Stimulated activated CD4-positive, alpha-beta T cell treated with anti-CD3 and anti-CD28 coated beads, Interleukin-12 subunit alpha, Interleukin-12 subunit beta, amount 100 ng/mL, for 48 hours (primary cell): ENCODE measurements at places on chromosomes 16 and 17.

DNA sequence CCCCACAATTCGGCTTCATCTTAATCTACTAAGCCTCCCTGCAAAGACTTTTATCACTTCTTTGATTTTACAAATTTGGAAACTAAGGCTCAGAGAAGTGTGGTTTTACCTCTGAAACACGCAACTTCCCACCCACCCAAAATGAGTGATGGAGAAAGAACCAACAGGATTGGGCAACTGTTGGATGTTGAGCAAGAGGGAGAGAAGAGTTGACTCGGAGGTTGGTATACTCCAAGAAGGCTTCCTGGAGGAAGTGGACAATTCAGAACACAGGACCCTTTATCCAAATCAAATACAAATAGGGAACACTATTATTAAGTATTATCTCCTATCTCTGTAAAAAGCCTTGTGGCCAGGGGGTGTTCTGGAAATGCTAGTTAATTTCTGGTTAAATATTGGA is 323.0 kb downstream of the C16orf95 start:
- no peak for DNase-seq

DNA sequence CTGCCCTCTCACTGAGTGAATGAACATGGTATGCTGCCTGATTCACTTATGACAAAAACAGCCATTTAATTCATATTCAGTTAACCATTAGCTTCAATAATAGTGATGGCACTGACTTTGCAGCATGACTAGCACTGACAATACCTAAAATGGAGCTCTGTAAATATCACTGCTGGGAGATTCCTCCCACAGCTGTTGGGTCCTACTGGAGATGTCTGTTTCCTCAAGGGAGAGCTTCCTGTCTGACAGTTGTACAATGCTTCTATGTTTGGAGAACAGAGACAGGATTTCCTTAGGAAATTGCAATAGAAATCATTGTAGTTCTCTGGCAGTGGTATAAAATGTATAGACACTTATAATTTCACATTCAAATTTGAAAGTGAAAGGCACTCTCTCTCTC is 695.9 kb upstream of the CDH8 start:
- no peak for DNase-seq

DNA sequence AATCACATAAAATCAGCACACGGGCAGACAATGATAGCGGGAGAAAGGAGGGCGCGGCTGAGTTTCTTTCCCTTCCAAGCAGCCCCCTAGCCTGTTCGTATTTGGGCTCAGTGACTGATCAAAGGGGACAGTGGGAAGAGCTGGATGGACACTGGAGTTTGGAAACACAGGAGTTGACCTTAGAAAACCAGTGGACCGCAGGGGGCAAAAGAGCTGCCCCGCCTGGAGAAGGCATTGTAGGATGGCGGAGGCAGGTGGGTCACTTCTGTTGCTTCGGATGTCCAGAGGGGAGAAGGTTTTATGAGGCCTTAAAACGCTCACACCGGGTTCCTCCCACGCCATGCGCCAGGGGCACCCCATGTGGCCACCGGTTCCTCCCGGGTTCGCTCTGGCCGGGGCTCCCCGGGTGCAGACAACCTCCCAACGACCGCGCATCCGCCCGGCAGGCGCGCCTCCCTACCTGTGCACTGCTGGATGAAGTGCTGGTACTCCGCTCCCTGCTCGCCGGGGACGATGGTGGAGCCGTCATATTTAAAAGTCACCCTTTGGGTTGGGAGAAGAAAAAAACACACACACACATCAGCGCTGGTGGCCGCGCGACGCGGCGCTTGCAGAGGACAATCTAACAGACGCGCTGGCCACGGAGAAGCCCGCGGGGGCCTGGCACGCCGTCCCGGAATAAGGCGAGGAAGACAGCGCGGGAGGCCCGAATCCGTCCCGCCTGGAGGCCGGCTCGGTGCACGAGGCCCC is 662 bp downstream of the COTL1 start:
- DNase-seq: no peak

DNA sequence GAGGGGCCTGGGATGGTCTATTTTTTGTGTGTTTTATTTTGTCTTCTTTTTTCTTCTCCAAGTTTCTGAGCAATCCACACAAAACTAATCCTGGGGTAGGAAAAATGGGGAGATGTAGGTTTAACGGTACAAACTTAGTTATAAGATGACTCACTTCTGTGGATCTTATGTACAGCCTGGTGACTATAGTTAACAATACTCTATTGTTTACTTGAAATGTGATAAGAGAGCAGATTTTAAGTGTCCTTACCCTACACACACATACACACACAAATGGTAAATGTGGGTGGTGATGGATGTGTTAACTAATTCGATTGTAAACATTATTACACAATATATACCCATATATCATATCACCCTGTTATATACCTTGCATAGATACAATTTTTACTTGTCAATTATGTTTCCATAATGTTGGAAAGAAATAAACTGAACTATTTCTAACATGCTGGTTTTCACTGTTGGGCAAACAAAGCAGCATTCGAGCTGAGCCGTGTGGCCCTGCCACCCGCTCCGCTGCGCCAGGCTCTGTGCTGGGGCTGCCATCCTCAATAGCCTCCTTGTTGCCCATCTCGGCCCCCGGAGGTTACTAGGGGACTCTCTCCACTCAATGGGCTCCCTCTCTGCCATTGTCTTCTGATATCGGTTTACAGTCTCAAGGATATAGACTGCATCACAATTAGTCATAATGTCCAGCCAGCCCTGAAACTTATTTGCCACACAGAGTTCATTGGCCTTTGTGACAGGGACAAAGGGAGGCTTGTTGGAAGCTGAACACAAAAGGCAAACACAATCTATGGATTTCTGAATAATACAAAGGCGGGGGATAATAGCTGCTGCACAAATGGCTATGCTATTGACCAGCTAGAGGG is 380.3 kb upstream of the MAF start:
- DNase-seq: no peak

DNA sequence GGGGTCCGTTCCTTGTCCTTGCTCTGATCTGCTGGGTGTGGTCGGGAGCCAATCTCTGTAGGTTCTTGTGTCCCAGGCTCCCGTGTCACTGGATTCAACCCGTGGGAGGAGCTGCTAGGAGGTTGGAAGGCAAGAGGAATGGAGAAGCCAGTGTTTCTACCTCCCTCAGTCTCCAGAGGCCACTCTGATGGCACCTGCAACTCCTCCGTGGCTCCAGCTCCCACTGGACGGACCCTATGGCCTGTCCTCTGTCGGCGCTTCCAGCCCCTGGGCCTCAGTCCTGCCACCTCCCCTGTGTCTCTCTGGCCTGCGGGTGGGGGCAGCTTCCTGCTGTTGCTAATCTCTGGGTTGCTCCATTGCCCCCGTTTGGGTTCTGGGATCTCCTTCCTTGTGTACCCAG is 71.1 kb downstream of the CMIP start:
- no peak for DNase-seq

GRCh38 chr17:14101976-14102375 is 32.7 kb downstream of the COX10 start:
- DNase-seq: no peak

GRCh38 chr17:79000396-79001189 is 9.0 kb downstream of the CANT1 start:
- DNase-seq: no peak

GRCh38 chr16:58022601-58023371 is 2.8 kb upstream of the MMP15 start:
- no peak for DNase-seq

DNA sequence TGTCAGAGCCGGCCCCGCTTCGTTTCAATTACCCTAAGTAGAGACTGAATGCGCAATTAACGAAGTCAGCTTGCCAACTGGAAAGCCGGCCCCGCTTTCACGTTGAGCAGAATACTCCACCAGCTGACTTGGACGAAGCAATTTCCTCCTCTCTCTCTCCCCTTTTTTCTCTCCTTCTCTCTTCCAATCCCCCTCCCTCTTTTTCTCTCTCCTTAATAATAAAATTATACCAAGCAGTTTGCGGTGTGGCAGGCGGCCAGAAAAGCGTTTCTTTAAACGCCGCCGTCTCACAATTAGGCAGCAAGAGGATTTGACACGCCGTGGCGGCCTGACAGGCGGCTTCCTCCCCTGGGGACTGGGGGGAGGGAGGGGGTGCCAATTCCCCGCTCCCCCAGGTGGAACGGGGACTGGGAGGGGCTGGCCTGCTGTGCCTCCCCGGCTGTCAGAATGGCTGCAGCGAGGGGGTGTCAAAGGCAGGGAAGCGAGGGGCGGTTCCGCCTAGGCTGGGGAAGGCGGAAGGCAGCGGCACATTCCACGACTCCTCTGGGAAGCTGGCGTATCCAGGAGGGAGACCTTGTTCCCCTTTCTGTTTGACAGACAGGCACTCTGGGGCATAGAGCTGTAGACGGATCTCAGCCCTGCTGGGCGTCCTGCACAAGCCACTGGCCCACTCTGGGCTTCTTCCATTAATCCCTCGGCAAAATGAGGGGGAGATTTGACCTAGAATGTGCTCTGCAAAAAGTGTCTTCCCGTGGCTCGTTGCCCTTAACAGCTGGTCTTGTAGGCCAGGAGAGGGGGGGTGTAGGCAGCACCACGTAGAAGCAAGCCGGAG is 52.7 kb downstream of the SREBF1 start:
- DNase-seq: no peak

DNA sequence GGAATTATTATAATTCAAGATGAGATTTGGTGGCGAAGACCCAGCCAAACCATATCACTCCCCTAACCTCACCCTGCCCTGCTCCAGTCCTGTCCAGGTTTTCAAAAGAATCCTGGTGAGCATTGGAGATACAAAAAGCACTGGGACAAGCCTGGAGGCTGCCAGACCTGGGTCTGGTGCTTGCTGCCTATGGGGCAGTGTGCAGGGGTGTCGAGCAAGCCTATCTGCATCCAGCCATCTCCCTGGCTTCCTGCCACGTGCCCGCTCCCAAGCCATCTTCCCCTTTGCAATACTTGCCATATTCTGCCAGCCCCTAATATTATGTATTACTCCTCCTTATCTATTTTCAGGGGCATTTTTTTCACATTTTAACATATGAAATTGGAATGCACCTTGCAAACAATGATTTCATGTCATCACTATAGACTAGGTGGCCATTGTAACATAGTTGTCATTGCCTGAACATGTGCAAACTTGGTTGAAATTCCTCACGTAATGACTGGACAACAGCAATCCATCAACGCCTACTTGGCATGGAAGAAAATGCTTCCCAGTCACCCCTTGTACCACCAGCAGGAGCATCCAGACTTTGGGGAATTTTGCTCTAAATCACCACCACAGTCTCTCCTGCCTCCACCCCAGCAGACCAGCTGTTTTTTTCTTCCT is 8.1 kb upstream of the KDM8 start:
- DNase-seq: no peak

GRCh38 chr17:79838522-79839274 is 542 bp downstream of the CBX4 start:
- DNase-seq: peak; percentile 42

GRCh38 chr17:32258383-32259140 is 7.1 kb upstream of the RHBDL3 start:
- no peak for DNase-seq

DNA sequence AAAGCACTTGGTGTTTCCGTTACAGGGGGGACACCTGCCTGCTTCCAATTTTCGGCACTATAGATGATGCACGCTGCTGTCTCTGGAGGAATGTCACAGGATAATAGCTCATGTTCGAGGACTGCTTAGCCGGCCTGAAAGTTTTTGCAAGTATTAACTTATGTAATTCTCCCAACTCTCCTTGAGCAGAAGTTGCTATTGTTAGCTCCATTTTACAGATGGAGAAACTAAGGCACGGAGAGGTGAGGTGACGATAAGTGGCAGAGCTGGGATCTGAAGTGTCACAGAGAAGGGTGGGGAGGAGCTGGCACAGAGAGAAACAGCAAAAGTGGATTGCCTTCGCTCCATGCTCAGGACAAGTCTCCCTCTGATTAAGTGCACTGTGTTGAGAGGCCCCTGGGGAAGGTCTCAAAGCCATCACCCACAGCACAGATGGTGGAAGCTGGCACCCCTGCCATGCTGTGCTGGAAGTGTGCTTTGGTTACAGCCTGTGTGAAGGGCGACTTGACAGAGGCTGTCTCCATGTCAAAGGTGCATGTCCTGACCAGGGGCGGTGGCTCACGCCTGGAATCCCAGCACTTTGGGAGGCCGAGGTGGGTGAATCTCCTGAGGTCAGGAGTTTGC is 40.8 kb upstream of the MEAK7 start:
- DNase-seq: no peak

DNA sequence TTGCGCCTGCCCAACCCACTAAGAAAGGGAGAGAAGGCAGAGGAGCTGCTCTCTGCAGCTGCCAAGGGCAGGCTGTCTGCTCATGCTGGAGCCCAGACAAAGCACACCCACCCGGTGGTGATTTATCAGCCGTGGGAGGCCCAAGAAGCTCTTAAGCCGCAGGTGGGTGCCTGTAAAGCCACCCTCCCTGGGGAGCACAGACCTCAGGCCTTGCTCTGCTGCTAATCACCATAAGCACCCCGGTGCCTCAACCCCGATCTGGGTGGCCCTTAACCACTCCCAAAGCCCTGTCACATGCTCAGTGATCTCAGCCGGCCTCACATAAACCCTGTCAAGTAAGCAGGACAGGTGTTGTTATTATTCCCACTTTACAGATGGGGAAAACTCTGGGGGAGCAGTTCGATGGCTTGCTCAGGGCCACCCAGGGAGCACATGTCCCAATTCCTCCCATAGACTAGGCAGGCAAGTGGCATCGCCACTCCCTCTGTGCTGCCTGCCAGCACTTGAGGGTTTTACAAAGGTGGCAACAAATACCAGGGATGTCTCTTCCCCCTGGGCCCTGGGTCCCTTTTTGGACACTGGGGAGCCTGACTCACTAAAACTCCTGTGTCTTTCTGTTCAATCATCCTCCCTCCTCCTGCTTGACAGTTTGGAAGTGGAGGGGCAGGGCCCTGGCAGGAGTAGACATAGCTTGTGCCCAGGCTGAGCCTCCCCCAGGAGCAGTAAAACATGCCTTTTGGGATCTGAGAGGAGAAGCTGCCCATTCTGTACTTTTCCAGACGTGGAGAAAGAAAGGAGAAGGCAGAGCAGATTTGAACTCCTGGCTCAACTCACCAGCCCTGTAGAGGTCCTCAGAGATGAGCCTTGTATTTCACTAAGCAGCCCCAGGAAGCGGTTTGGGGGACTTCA is 299.3 kb downstream of the SOX9 start:
- DNase-seq: no peak

DNA sequence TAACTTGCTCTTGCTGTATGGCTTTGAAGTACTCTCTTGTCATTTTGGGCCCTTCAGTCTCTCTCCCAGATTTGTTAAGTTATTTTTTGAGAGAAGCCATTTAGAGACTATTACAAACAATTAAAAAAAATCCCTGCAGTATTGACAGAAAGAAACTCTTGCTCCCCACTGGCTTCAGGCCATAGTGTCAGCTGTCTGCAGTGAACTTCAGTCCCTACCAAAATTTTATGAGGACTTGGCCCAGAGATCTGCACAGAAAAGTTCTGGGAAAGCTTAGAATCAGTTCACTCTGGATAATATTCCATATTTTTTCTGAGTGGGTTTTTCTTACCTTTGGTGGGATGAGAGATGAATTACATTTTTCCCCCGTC is 30.9 kb upstream of the SUPT4H1 start:
- DNase-seq: no peak

GRCh38 chr17:44536090-44536953 is 21.0 kb upstream of the FZD2 start:
- DNase-seq: no peak

DNA sequence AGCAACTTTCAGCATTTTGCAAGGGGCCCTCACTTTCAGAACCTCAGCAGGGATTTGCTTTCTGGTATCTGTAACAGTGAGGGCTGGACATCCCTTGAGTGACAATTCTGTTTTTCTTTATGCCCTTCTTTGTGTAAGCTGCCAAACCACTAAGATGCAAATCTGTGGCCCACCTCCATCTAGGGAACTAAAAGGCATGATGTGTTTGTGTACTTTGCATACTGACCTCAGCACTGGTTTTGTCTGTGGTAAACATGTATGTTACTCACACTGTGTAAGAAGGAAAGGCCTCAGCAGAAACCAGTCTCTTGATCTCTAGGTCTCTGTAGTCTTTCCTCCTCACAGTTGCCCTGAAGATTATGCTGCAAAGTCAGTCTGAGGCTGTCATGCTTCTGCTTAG is 396.6 kb upstream of the DYNLRB2 start:
- DNase-seq: no peak
